ENCODE measurements at places on chromosomes 12 and 14.
A peak's percentile ranks its signal among the peaks of the same experiment; 100 is the strongest.

DNA sequence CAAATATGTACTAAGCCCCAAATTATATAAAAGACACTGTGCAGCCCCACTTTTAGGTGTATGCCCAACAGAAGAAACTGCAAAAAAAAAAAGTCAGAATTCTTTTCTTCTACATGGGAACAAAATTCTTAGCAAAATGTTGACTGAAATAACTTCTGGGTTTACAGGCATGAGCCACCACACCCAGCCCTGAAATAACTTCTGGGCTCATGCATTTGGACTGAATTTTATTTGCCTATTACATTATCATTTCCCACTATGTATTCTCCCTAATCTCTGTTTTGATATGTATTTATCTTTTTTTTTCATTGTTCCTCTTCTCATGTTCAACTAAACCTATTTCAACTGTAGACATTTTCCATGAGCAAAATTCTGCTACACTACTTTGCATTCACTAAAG lies 169.2 kb downstream of the GRIN2B start:
- DNase-seq = no peak

DNA sequence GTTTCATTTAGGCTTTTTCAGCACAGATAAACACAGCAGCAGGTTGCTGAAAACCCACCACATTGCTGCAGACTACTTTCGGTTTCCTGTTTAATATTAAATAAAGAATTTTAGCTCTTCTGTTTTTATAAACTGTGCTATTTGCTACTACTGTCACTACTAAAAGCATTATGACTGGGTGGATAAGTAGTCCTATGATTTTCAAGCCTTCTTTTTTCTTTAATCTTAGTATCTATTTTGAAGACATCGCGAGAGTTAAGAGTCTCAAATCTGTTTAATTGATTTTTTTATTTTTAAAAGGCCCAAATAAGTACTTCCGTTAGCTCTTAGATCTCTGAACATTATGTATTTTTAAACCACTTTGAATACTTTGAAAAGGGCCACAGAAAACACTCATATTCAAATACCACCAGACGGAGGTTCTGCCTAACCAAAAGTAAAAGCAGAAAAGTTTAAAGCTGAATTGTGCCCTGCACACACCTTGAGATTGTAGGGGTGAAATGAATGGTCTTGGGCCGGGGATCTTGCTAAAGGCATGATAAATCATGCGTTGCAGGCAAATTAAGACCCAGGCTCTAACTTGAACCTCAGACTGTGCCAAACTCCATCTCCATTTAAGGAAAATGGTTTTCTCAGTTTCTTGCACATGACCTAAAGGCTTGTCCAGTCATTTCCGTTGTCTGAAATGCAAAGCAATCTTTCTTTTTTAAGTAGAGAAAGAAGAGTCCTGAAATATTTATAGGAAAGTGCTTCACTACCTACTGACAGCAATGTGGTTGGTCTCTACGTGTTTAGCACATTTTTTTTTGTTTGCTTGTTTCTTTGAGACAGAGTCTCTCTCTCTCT lies 13.6 kb upstream of the FOXN3 start:
- no peak for DNase-seq

GRCh38 chr12:98503592-98504367 lies 11.6 kb upstream of the TMPO start:
- DNase-seq = peak; percentile 86

GRCh38 chr14:81990312-81990761 lies 456.7 kb upstream of the SEL1L start:
- peak; percentile 12 for DNase-seq

- no peak for DNase-seq
These were observed 223.1 kb upstream of the CAND1 start for GRCh38 chr12:67046062-67046461.

DNA sequence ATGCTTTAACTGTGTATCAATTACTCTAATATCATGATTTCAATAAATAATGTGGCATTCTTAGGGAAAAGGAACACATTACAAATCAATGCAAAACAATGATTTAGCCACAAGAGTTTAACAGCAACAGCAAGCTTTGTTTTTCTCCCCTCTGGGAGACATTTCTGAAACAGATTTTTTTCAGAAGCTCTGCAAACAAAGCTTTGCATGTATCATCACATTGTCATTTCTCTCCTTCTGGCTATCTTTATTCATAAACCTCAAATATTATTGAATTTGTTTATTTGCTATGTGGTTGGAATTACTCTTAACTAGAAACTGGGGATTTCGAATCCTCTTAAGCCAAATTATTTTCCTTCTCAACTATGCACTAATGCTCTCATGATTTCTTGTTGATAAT lies 278.4 kb upstream of the ATXN7L3B start:
- DNase-seq = no peak
